ENCODE measurements at places on chromosomes 12 and 14. TPM values are rescaled to one million over a fixed set of nuclear protein-coding genes. Genes with fewer than 3 reads are reported as not detected.
A peak's percentile ranks its signal among the peaks of the same experiment; 100 is the strongest.

Gene RTL1
- not detected for total RNA-seq

GRCh38 chr12:59484575-59484974, 111.3 kb upstream of the SLC16A7 start:
- DNase-seq, result no peak

Gene SEL1L
- 58.8 TPM for total RNA-seq

DNA sequence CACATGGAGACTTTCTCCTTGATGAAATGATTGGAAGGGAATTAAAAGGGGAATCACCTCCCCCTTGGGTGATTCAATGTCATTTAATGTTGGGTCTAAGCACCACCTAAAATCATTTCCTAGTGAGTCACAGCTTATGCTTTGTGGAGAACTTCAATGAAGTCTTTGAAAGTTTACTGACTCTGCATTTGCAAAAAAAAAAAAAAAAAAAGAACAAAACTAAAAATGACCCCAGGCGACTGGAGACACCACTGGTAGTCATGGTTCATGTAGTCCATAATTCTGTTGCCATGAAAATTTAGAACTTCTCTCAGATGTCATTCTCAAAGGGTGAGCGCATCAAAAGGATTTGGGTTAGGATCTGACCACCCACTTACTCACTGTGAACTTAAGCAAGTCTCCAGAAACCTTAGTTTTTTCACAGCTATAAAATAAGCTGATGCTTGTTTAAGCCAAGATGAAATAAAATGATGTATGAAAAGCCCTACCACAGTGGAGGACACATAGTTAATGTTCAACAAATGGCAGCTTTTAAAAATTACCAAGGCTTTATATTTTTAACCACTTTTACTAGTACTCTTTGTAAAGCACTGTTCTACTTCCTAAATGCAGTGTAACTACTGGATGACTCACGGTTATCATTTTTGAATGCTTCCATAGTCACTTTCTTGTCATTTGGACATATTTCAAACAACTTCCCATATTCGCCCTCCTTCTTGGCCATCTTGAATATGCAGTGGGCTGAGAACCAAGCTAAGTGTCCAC, 18.1 kb upstream of the KSR2 start:
- DNase-seq, result no peak

DNA sequence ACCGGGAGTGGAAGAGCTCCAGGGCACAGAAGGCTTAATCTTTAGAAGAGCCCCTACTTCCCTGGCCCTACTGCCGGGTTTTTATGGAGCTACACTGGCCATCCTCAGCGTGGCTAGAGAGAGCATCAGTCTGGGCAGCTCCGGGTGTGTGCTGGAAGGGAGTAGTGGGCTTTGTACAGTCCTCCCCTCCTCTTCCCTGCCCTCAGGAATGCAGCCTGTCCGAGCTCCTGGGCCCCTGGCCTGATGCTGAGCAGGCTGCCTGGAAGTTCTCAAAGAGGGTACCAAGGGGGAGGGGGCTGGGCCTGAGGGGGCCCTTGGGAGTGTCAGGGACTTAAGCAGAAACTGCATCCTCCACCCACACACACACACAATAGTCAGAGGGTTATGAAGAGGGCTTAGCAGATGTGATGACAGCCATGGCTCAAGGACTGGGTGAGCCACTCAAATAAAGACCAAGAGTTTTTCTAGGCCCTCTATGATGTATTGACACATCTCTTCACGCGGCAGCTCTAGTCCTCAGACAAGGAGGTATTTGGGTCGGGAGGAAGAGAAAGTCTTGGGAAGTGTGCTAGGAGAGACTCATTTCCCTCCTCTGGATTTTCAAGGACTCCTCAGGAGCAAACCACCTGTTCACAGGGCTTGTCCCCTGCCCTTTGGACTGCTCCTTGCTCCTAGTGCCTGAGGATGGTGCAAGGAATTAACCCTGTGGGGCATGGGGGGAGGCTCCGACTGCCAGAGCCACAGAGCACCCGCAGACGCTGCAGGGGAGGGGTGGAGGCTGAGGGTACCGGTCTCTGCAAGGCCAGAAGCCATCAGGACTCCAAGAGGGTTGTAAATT, 16.5 kb upstream of the FIGNL2 start:
- no peak for DNase-seq

- no peak for DNase-seq
These were observed 61.6 kb upstream of the ZFP36L1 start for GRCh38 chr14:68854421-68854820.

GRCh38 chr12:58364389-58365086, 423.2 kb downstream of the ATP23 start:
- DNase-seq, result no peak

- peak; percentile 16 for DNase-seq
These were observed 274.7 kb downstream of the DAD1 start for GRCh38 chr14:22314183-22314820.

DNA sequence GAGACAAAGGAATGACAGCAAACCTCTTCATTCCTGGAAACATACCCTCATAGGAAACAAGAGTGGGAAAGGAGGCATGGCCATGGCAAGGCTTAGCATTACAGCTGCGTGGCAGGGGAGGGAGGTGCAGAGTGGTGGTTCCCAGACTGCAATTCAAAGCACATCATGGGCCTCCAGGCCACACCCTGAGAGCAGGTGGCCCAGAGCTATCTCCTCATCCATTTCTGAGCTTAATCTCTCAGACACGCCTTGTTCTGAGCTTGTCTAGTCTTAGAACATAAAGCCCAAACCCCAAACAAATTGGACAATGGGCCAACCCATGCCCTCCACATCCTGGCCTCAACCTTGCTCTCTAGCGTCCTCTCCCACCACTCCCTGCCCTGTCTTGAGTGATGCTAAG, 5.9 kb upstream of the KRT3 start:
- no peak for DNase-seq

Gene STYK1
- 3.2 TPM for total RNA-seq

Gene TAS2R10
- total RNA-seq, result 0.13 TPM

Gene TAS2R9
- not detected for total RNA-seq

- DNase-seq, result no peak
These were observed 1.7 kb upstream of the AKAP6 start for GRCh38 chr14:32327255-32327961.

- no peak for DNase-seq
These were observed 75.0 kb downstream of the DIP2B start for GRCh38 chr12:50579757-50580267.

DNA sequence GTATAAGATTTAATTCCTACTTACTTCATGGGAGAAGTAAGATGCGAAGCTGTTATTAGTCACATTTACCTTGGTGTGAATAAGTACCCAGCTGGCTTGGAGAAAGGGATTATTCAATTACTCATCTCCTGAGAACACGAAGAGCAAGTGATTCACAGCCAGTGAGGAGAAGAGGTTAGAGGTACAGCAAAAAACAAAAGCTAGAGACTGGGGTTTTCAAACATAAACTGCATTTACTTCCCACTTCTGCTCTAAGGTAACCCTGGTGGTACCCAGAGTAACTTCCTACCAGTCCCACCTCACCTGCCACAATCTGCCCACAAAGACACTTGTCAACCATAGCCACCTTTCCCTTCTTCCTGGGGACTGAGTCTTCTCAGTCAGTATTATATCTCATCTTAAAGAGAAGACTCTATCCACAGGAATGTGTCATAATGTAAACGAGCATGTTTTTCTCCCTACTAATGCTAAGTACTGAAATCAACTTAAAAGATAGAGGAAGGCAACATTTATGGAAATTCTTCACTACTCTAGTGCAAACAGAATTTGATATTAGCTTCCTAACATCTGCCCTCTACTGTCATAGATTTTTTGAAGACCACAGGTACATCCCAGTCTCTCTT, 6.0 kb upstream of the IL22 start:
- no peak for DNase-seq

- DNase-seq, result no peak
These were observed 44.2 kb downstream of the ZFP36L1 start for GRCh38 chr14:68748691-68749090.

DNA sequence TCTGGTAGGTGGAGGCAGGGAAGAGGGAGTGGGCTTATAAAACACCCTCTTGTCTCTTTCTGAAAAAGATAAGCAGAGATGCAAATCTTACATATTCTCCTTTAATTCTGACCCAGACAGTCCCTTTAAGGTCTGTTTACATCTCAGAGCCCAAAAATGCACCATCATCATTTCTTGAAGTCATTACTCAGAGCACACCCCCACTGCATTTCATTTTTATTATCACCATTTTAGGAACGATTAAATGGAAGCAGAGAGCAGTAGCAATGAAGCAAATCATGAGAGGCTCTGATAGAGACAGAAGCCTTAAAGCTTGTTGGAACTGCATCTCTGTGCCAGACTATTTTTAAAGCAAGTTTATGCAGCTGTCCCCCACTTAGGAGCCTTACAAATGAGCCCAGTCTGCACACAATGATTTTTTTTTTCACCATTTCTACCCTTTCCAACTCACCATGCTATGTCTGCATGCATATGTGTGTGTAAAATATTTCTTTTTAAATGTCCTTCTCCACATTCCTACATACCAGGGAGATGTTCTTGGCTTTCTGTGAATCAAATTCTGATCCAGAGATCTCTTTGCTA, 311.0 kb downstream of the GRIN2B start:
- DNase-seq, result no peak

- DNase-seq, result no peak
These were observed 119.1 kb downstream of the PTPN11 start for GRCh38 chr12:112537710-112538396.

DNA sequence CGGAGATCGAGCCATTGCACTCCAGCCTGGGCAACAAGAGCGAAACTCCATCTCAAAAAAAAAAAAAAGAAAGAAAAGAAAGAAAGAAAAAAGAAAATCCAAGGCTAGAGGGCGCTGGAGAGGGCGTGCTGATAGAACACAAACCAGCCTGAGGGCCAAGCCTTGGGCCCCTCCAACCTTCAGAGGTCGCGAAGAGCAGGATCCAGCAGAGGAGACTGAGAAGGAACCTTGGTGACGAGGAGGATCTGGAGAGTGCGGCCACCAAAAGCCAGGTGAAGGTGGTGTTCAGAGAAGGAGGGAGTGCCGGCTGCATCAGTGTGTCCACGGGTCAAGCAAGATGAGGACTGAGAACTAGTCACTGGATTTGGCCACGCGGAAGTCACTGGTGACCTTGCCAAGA, 4.1 kb upstream of the DYNC1H1 start:
- DNase-seq, result no peak

DNA sequence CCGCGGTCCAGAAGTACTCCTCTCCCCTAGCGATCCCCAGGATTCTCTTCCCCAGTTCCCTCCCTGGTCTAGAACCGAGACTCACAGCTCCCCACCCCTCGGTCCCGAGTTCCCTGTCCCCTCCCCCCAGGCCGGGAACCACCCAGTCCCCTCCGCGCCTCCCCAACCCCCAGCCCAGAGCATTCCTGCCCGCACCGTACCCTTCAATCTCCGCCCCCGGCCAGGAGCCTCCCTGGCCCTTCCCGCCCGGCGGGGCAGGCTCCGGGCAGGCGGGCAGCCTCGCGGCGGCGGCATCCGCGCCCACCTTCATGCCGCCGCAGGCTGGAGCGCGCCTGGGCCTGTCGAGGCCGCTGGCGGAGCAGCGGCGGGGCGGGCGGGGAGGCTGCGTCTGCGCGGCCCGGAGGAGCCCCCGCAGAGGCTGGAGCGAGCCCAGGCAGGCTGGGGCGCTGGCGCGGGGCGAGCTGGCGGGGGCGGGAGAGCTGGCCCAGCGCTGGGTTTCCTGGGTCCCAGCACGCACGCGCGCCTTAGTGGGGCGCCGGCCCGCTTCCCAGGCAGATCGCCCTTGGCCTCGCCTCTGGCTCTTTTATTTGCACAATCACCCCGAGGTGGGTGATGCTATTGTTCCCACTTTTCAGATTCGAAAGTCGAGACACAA, 22.2 kb upstream of the GPR132 start:
- DNase-seq, result no peak

DNA sequence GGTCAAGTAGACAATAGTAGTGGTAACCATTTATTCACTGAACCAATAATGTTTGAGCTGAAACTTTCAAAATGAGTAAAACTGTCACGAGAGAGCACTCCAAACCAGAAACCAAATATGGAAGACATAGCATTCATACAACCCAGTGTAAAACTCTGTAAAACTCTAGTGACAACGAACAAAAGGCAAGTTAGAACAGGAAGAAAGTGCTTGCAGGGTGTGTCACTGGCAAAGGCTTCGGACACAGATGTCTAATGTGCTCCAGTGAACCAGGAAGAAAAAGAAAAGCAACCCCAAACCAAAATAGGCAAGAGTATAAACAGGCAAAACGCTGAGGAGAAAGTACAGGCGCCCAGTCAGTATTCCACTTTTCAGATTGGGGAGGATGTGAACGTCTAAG, 79.3 kb upstream of the FZD10 start:
- DNase-seq, result no peak
